ENCODE measurements at places on chromosomes 7 and 10. TPM values are rescaled to one million over a fixed set of nuclear protein-coding genes. Genes with fewer than 3 reads are reported as not detected.

TMEM273 gene
- 9.7 TPM for total RNA-seq

STK31 gene
- under 0.01 TPM for total RNA-seq

SH2D4B gene
- 0.30 TPM for total RNA-seq

OR2F2 gene
- total RNA-seq = not detected

PPP1R17 gene
- total RNA-seq = not detected

AKR1C1 gene
- 3.2 TPM for total RNA-seq

REEP3 gene
- 68.2 TPM for total RNA-seq

MDFIC gene
- 18.7 TPM for total RNA-seq

PRF1 gene
- total RNA-seq = not detected

LIPK gene
- total RNA-seq = not detected

UTF1 gene
- total RNA-seq = not detected

FAM131B gene
- total RNA-seq = 1.4 TPM

TMEM130 gene
- total RNA-seq = not detected

NYAP1 gene
- 2.6 TPM for total RNA-seq

PALD1 gene
- 5.2 TPM for total RNA-seq

BMPER gene
- 0.32 TPM for total RNA-seq

SAP25 gene
- not detected for total RNA-seq

UNCX gene
- not detected for total RNA-seq

C7orf33 gene
- not detected for total RNA-seq

INSYN2A gene
- not detected for total RNA-seq

LRMDA gene
- 0.46 TPM for total RNA-seq

GPR15LG gene
- total RNA-seq = not detected

PHKG1 gene
- not detected for total RNA-seq

ATRNL1 gene
- total RNA-seq = under 0.01 TPM

ZMYND11 gene
- total RNA-seq = 43.9 TPM

FEZF1 gene
- total RNA-seq = not detected

XRCC2 gene
- total RNA-seq = 4.4 TPM
